ENCODE measurements at places on chromosomes 7 and 10.

DNA sequence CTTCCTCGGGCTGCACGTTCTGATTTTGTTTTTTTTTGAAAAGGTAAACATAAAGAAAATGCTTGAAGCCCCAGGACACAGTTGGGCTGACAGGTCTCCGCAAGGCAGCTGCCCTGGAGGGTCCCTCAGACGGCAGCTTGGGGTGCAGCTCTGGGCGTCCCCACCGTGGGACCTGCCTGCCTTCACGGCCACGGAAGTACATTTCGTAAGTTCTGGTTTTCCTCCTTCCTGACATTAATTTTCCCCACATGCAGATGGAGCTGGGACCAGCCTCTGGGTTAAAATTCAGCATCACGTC, 491.0 kb downstream of the DNAJB6 start:
- no peak for DNase-seq

DNA sequence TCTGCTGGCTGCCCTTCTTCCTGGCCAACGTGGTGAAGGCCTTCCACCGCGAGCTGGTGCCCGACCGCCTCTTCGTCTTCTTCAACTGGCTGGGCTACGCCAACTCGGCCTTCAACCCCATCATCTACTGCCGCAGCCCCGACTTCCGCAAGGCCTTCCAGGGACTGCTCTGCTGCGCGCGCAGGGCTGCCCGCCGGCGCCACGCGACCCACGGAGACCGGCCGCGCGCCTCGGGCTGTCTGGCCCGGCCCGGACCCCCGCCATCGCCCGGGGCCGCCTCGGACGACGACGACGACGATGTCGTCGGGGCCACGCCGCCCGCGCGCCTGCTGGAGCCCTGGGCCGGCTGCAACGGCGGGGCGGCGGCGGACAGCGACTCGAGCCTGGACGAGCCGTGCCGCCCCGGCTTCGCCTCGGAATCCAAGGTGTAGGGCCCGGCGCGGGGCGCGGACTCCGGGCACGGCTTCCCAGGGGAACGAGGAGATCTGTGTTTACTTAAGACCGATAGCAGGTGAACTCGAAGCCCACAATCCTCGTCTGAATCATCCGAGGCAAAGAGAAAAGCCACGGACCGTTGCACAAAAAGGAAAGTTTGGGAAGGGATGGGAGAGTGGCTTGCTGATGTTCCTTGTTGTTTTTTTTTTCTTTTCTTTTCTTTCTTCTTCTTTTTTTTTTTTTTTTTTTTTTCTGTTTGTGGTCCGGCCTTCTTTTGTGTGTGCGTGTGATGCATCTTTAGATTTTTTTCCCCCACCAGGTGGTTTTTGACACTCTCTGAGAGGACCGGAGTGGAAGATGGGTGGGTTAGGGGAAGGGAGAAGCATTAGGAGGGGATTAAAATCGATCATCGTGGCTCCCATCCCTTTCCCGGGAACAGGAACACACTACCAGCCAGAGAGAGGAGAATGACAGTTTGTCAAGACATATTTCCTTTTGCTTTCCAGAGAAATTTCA, 1.7 kb downstream of the ADRB1 start:
- no peak for DNase-seq

GRCh38 chr7:3003936-3004335, 39.7 kb downstream of the CARD11 start:
- no peak for DNase-seq

GRCh38 chr7:26345837-26346236, 54.2 kb downstream of the SNX10 start:
- DNase-seq = no peak

DNA sequence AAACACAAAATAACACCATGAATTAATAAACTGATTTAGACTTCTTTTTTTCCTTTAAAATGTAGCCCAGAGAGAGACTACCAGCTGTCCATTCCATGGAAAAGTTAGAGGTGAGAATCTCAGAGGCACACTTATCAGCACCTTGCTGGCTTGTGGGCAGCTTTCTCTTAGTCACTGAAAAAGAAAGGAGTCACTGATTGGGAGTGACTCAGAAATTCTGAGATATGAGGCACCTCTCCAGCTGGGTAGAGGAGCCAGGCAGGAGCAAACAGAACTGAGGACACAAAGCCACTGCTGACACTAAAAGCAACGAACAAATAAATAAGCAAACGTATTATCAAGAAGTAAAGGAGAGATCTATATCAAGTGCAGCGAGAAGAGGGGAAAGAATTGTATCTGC, 310.6 kb downstream of the PARD3 start:
- DNase-seq = no peak

GRCh38 chr7:7536396-7537019, 835 bp upstream of the COL28A1 start:
- no peak for DNase-seq

GRCh38 chr7:45225948-45226335, 68.4 kb downstream of the RAMP3 start:
- no peak for DNase-seq

DNA sequence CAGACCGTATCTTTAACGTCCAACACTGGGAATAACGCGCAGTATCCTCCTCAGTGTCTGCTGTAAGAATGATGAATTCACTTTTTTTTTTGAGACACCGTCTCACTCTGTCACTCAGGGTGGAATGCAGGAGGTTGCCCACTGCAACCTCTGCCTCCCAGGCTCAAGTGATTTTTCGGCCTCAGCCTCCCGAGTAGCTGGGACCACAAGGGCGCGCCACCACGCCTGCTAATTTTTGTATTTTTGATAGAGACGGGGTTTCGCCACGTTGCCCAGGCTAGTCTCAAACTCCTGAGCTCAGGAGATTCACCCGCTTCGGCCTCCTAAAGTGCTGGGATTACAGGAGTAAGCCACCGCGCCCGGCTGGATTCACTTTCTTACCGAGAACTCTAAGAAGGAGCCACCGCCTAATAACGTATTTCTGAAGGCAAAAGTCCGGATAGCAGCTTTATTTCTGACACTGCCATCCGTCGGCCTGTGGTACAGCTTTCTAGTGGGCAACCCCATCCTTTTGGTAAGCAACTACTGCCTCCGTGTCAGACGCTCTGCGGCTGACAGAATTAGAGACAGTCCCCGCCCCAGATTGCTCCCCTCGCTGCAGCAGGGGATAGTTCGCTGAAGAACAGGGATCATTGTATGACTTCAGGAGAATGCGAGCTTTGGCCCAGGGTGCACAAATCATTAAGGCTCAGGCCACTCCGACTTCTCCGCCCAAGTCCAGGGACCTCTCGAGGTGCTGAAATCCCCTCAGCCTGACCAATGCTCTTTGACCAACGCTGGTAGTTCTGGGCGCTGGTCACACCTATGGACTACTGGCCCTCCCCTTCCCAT, 662 bp downstream of the POLR3A start:
- no peak for DNase-seq
